Inflammatory macrophage treated with lipopolysaccharide for 1 hour (primary cell): ENCODE measurements at places on chromosomes 16 and 17.

DNA sequence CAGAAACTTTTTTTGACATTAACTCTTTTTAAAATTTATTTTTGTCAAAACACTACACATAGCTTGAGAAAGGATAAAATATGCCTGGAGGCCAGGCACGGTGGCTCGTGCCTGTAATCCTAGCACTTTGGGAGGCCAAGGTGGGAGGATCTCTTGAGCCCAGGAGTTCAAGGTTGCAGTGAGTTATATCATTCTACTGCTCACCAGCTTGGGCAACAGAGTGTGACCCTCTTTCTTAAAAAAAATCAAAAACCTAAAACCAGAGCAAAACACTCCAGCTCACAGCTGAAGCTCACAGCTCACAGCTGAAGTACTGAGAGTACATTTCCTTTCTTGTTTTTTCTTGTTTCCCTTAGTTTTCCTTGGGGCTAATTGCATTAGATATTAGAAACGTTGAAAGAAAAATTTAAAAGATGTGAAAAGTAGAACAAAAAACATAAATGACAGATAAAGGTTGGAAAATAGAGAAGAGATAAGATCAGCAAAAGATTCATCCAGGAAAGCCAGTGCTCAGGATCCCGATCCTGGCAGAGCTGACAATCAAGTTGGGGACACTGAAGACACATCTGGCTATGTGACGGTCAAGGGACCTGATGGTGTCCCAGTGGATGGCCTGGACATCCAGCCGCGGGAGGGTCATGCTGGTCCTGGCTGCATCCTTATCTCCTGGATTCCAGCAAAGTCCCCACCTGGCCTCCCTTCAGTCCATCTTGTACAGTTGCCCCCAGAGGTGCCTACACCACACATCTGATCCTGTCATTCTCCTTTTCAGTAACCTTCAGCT is 9.8 kb downstream of the CHST6 start:
- DNase-seq: no peak

GRCh38 chr17:18144855-18145254 is 36.3 kb downstream of the MYO15A start:
- DNase-seq: peak; percentile 61

- DNase-seq: peak; percentile 12
These were observed 110.9 kb upstream of the TOB1 start for GRCh38 chr17:50976951-50977472.

GRCh38 chr17:49914664-49915063 is 54.3 kb upstream of the DLX4 start:
- DNase-seq: no peak
